Left renal pelvis (tissue), 4 donors: ENCODE measurements at places on chromosomes 1 and 21.

- DNase-seq, result no peak
Measured at GRCh38 chr1:17277511-17278159, 28.7 kb downstream of the PADI3 start.

DNA sequence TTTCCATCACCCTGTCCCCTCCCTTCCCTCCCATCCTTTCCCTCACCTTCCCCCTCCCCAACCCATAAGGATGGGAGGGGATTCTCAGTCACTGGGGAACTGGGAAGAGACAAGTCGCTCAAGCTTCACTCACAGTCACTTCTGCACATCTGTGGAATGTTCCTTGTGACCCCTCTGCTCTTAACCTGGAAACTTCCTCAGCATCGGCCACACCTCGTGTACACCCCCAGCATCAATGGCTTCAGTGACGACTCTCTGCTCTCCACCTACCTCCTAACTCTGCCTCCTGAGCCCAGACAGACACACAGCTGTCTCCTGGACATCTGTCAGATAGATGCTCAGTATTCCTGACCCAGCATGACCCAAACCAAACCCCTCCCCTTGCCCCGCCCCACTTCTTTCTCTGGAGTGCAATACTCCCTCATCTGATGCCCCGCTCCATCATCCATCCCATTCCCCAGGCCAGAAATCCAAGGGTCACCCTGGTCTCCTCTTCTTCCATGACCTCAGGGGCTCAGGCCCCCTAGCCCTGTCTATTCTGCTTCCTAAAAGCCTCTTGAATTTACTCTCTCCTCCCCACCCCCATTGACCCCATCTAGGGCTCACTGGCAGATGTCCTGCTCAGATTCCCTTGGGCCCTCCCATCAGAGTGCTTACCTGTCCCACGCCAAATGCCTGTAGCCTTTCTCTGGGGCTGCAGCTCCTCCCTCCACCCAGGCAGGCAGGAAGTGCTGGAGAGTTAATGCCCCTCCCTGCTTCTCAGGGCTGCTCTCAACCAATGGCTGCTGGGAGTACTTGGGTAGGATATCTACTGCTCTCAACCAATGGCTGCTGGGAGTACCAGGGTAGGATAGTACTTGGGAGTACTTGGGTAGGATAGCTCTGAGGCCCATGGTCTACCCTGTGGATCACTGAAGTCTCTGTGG lies 83.1 kb upstream of the CSF3R start:
- no peak for DNase-seq

- no peak for DNase-seq
Measured at GRCh38 chr1:57142169-57142568, 176.4 kb upstream of the C8B start.

DNA sequence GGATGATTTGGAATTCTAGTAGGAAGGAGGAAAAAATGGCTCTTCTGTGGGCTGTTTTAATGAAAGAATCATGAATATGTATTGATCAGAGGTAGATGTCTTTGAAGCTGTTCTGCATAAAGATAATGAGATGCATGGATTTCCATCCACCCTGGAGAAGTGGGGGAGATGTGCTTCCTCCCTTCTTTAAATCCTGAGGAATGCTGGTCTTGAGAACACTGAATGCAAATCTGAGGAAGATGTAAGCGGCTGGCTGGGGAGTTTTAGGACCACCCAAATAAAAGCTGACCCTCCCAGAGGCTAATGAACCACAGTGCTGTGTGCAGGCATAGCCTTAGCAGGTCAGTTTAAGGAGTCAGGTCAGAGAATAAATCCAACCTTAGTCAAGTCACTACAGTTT lies 37.3 kb downstream of the ZMYND12 start:
- DNase-seq, result no peak

DNA sequence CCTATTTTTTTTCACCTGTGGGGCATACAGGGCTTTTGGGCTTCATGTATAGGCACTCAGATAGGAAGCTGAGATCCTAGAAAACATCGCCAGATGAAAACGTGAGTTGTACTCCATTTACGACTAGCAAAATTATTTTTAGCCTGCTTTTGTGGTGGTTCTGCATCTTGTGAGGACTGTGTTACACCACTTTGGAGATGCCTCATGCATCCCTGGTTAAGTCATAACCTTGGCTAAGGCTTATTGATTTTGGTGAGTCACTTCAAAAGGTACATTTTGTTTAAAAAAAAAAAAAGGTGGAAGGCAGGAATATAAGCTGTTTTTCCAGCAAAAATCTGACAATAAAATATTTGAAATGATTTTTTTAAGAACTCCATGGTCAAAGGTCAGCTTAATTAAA lies 101.8 kb upstream of the OLFM3 start:
- no peak for DNase-seq

- no peak for DNase-seq
Measured at GRCh38 chr1:91160363-91161075, 138.7 kb upstream of the ZNF644 start.

- DNase-seq, result no peak
Measured at GRCh38 chr1:209805875-209806760, at the start of gene IRF6. IRF6 (minus strand) TSS chr1:209806142; CDS start chr1:209801413, 4,729 bp downstream.

- no peak for DNase-seq
Measured at GRCh38 chr1:96660051-96660450, 61.5 kb upstream of the PTBP2 start.

DNA sequence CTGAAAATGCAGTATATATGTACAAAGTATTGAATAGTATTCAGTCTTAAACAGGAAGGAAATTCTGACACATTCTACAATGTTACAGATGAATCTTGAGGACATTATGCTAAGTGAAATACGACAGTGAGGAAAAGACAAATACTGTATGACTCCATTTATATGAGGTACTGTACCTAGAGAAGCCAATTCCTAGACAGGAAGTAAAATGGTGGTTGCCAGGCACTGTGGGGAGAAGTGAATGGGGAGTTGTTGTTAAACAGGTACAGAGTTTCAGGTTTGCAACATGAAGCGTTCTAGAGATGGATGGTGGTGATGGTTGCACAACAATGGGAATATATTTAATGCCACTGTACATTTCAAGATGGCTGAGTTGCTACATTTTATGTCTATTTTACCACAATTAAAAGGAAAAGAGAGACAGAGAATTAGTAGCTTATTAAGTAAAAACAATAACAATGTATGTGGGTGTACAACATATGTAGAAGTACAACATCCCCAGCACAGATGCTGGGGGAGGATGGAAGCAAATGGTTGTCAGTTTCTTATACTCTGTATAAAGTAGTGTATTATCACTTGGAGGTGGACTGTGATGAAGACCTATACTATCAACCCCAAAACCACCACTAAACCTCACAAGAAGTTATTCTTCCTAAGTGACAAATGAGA lies 3.9 kb upstream of the RAB4A start:
- no peak for DNase-seq

GRCh38 chr1:114723915-114724314 lies 7.3 kb upstream of the NRAS start:
- no peak for DNase-seq

DNA sequence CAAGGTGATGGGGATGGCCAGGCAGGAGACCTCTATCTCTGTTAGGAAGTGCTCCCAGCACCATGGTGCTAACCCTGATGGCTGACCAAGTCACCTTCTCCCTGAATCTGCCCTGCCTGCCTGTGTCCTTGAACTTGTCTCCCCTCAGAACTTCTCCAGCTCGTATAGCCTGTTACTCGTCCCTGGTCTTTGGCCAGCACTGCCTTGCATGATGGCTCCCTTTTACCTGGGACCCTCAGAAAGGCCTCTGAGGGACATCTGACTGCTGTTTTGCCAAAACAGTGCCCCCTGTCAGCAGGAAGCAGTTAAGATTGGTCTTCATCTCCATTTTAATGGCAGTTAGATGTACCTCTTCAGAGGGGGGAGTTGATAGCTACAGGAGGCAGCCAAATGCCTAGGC lies 148.3 kb downstream of the RHOU start:
- DNase-seq, result no peak

- DNase-seq, result no peak
Measured at GRCh38 chr1:91757763-91758460, 128.0 kb downstream of the TGFBR3 start.

DNA sequence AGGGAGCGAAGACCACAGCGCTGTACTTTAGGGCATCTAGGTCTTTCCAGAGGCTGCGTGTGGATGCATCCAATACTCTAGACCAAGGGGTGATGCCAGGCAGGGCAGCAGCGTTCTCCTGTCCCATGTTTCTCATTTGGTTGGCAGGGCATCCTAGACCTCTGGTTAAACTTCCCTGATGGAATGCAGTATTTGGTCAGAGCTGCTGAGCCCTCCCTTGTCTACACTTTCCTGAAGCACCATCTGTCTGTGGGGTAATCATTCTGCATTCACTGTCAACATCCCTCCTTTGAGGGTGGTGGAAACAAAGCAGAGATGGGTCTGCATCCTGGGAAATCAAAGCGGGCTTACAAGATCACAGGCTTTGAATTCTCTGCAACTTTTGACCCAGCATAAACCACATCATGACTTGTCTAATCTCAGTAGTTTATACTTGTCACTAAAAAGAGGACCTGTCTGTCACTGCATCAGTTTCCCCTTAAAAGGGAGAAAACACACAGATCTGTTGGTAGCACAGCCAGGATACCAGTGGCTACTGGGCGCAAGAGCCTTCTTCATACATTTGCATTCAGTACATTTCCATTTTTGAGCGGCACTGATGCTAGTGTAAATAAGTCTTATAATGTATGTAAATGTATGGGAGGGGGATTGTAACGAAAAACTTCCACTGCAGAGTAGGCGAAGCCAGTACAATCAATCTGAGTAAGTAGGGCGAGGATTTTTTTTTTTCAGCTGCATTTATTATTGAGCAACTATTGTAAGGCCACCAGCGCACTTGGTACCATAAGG lies 106.3 kb downstream of the GALNT2 start:
- DNase-seq, result no peak

GRCh38 chr1:170701962-170702361 lies 38.0 kb downstream of the PRRX1 start:
- no peak for DNase-seq

DNA sequence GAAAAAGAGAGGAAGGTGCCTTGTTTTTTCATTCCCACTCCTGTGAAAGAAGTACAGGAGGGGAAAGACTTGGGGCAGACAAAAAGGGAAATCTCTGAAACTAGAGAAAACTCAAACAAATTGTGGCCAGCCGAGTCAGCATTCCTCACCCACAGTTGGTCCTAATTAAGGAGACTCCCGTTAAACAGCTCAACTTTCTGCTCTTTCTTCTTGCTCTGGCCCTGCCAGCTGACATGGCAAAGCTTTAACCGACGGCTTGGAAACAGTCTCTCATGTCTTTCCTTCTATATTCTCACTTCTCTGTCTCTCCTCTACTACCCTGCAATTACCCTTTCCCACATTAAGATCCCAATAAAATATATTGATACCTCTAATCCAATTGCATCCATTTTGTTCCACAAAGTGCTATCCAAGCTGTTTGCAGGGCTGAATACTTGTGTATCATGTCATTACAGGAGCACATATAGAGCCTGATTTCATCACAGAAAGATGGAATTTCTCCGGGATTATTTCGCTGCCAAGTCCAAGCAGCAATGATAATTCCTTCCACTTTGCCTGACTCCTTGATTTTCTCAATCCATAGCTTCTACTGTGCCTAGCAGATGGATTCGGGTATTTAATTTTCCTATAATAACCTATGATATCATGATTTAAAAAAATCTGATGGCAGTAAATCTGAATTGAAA lies 65.4 kb upstream of the IPO9 start:
- DNase-seq, result no peak

DNA sequence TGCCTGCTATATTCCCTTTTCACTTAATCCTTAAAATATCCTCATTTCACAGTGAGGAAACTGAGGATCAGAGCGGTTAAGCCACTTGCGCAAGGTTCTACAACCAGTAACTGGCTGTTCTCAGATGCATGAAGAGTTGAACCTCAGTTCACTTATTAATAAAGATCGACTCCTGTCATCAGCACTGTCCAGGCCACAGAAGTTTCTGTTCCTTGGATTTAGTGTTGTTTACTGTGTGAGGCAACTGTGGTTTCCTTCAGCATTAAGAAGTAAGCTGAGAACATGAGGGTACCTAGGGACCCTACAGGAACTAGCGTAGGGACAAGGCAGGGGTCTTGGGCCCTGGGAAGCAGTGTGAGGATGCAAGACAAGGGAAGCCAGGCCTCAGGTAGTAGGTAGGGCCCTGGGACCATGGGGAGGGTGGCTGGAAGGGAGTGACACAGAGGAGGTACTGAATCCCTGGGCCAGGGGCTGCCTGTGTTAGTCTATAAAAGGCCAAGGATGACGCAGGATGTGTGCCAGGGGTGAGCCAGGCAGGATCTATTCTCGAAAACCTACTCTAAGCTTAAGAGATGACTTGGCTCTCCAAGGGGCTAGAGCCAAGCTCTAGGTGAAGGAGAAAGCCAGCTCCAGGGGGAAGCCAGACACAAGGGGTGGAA lies 181.2 kb upstream of the CSF3R start:
- no peak for DNase-seq

GRCh38 chr21:31866077-31866511 lies 6.7 kb upstream of the HUNK start:
- DNase-seq, result no peak

DNA sequence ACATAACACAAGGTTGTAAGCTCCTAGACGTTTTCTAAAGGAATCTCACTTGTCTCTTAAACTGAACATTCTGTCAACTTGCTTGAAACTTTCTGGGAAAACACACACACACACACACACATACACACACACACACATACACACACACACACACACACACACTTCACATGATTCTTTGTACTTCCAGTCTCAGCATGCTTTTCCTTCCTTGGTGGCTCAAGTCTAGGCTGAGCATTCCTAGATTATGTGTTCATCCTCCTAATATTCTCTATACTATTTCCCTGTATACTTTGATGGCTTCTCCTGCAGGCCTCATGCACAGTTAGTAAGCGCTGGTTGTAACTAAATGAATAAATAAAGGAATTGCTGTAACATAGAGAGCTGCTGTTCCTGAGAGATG lies 372.1 kb downstream of the PTPRC start:
- no peak for DNase-seq

GRCh38 chr1:168386949-168387586 lies 106.4 kb downstream of the TBX19 start:
- DNase-seq, result no peak
